ENCODE measurements at places on chromosomes 5 and 9.

DNA sequence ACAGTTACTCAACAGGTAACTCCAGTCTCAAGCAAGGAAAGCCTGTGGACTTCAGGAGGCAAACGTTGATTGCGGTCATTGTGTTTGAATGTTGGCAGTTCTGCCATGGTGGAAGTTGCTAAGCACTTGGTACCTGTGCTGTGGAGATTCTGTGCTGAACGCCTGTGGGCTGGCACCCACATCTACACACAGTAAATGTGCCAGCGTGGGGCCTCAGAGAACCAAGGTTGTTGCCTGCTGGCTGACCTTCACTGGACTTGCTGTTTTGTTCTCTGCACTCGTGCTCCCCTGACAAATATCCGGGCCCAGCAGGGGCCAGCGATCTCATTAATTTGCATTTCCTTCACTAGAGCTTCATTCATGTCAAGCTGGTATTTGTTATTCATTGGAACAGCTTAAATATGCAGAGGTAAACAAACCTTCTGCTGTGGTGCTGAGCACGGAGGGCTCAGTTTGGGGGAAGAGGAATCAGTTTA lies 141.8 kb downstream of the PRKACG start:
- no peak for DNase-seq

DNA sequence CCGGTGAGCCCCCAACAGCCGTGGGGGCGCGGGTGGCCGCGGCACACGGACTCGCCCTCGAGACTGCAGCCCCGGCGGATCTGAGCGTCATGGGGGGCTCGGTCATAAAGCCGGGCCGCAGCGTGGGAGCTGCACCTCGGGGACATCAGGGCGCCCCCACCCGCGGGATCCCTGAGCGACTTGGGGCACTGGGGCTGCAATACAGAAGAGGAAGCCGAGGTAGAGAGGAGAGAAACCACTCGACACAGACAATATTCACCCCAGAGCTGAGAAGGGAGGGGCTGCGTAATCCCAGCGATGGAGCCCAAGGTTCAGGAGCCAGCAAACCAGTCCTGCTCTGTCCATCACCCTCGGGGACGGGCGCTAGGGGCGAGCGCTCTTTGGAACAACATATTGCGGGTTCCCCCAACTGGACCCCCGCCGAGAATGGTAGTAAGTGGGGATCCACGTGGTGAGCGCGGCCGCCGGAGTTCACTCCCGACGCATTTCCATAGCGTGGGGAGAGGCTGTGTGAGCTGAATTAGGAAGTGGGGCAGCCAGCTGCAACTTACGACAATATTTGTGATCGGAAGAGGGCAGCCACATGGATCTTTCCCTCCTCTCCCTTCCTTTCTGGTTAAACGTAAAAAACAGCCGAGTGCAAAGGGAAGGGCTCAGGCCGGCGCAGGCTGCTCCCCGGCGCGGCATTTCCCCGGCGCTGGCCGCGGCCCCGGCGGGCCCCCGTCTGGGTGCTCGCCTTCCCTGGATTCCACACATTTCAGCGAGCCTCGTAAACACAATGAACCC lies 9.9 kb downstream of the PTCH1 start:
- peak; percentile 74 for DNase-seq

GRCh38 chr9:18786196-18786595 lies 246.8 kb downstream of the SAXO1 start:
- no peak for DNase-seq

- peak; percentile 71 for DNase-seq
These were observed at the start of gene SUSD1 for GRCh38 chr9:112174965-112175795. TSS of gene SUSD1 (minus strand) at chr9:112175297. CDS start at chr9:112175235, 62 bp downstream.

GRCh38 chr5:130324953-130325671 lies 420.8 kb downstream of the CHSY3 start:
- DNase-seq: no peak

- no peak for DNase-seq
These were observed 839.9 kb downstream of the MAT2B start for GRCh38 chr5:164345173-164345849.

GRCh38 chr5:114152656-114153360 lies 209.1 kb upstream of the KCNN2 start:
- no peak for DNase-seq

DNA sequence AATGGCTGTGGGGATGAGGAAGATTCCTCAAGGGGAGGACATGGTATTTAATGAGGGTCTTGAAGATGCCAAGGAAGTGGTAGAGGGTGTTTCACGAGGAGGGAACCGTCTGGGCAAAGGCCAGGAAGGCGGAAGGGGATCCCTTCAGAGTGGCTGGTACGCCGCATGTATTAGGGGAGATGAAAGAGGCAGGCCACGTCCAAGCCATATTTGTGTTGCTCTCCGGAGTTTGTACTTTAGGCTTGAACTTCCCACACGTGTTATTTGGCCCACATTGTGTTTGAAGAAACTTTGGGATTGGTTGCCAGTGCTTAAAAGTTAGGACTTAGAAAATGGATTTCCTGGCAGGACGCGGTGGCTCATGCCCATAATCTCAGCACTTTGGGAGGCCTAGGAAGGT lies 1.2 kb downstream of the FXN start:
- no peak for DNase-seq

DNA sequence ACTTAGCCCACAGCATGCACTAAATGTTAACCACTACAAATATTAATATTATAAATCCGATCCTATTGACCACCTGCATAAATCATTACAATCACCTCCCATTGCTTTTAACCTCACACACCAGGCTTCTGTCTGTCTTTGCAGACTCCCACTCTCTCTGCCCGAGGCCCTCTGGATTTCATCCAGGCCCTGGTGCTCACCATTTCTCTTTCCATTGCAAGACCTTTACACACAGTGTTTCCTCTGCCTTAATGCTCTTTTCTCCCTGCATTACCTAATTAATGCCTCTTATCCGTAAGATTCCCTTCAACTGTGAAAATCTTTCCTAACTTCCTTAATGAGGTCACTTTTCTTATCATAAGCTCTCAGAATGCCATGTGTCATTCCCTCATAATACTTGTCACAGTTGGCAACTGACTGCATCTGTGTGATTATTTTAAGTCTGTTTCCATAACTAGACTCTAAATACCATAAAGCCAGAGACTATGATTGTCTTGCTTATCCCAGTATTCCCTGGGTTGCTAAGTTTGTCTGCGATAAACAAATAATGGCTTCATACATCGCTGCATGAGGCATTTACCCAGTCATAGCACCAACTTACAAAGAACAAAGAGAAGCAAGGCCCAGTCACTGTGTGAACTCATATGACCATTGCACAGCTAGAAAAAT lies 155.1 kb downstream of the CCDC192 start:
- no peak for DNase-seq

- no peak for DNase-seq
These were observed 34.1 kb upstream of the SLC2A8 start for GRCh38 chr9:127362829-127363228.

GRCh38 chr5:134131165-134131564 lies 16.7 kb downstream of the TCF7 start:
- no peak for DNase-seq

- DNase-seq: no peak
These were observed 91.0 kb upstream of the SH3PXD2B start for GRCh38 chr5:172545291-172545801.

DNA sequence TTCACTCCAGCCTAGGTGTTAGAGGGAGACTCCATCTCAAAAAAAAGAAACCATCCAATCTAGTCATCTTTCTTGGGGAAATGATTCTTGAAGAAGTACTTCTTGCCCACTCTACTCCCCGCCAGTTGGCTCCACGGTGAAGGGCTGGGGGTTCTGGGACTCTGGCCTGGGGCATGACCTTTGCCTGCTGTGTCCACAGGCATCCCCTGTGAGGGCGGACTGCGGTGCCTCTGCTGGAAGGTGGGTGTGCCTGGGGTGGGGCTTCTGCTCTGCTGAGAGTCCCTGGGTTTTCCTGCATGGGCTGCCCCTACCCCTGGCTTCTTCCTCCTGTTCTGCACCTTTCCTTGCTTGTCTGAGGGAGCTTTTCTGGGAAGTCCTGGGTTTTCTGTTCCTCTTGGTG lies 3.5 kb downstream of the TBC1D13 start:
- DNase-seq: no peak

- DNase-seq: no peak
These were observed 53.0 kb downstream of the ACTBL2 start for GRCh38 chr5:57429513-57430120.

DNA sequence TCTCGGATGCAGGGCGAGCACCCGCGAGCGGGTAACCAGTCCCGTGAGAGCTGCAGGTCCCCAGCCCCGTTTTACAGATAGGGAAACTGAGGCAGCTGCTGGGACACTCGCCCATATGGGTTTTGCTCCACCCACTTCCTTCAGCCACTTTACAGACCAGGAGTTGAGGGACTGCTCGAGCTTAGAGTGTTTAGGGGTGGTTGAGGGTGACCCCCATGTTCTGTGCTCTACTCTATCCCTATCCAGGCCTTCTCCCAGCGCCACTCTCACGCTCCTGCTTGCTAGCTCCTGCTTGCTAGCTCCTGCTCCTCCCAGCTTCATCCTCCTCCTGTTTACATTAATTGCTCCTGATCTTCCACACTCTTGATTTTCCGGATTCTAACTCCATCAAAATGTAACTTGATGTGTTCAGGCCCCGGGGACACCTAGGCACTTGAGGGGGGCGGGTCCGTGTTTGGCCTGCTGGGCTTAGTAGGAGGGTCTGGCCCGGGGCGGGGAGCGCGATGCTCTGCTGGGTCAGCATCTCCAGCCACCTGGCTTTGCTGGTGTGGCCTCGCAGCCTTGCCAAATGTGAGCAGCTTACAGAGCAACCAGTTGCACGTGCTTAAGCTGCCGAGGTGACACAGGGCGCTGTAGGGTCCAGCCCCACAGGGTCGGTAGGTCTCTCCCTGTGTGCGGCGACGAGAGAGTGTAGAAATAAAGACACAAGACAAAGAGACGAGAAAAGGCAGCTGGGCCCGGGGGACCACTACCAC lies 1.5 kb upstream of the PTGES2 start:
- no peak for DNase-seq

DNA sequence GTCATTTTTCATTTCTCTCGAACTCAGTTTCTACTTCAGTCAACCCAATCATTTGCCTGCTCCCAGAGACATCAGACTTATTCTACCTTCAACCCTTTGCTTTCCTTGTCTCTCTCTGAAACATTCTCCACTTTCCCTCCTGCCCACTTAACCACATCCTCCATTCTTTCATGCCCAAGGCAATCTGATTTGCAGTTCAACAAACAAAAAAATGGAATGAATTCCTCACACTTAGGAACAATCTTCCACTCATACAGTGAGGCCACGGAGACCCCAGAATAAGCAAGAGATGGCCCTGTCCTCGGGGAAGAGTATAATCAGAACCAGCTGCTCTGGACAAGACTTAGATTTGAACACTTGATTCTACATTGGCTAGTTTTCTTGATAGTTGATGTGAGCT lies 180.5 kb downstream of the RFK start:
- DNase-seq: no peak

DNA sequence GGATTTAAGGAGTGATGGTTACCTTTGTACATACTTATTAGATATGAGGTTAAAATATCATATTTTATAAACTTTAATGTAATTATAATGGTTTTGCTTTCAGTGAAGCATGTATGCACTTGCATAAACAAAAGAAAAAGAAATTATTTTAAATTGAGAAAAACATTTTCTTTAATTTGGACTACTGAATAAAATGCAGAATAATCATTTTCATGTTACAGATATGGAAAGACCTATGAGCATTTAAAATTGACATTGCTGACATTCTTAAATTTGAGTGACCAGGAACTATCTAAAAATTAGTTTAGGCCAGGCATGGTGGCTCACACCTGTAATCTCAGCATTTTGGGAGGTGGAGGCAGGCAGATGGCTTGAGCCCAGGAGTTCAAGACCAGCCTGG lies 49.2 kb downstream of the LIX1 start:
- no peak for DNase-seq

DNA sequence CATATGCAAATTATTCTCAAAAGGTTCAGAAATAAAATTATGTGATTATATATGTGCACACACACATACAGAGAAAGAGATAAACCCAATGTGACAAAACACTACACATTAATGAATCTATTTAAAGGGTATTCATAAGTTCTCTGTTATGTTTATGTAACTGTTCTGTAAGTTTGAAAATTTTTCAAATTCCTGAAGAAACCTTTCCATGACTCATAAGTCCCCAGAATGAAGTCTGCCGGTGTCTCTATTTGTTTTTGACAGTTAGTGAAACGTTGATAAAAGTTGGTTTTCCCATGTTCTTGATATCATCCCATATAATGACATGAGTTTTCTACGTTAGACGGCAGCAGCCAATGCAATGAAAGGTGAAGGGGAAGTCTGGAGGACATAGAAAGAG lies 199.5 kb upstream of the PUM3 start:
- no peak for DNase-seq

- DNase-seq: no peak
These were observed 54.8 kb upstream of the GPBP1 start for GRCh38 chr5:57119031-57119430.

GRCh38 chr5:173888473-173889131 lies 453 bp downstream of the CPEB4 start:
- DNase-seq: no peak

GRCh38 chr5:168681556-168682183 lies 102.5 kb upstream of the PANK3 start:
- no peak for DNase-seq

- no peak for DNase-seq
These were observed 2.3 kb downstream of the FANCC start for GRCh38 chr9:95315108-95315746.

DNA sequence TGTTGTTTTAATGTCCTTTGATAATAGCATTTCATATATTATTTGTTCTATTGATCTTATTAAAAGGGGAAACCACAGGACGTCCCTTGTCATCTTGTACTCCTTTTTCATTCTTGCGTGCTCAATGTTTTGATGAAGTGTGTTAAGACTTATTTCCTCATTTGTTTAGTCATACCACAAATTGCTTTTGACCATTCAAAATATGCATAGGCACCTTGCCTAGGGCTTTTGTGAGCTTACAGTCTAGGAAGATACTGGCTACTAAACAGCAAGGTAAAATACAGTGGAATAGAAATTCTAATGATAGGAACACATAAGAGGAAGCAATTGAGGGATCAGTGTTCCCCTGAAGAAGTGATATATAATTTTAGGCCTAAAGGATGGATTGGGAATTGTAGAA lies 190.3 kb downstream of the WDR70 start:
- DNase-seq: no peak

- DNase-seq: no peak
These were observed 24.2 kb downstream of the TMEM232 start for GRCh38 chr5:110702300-110702699.

GRCh38 chr5:92544596-92544995 lies 1036.4 kb downstream of the NR2F1-AS1 start:
- no peak for DNase-seq

DNA sequence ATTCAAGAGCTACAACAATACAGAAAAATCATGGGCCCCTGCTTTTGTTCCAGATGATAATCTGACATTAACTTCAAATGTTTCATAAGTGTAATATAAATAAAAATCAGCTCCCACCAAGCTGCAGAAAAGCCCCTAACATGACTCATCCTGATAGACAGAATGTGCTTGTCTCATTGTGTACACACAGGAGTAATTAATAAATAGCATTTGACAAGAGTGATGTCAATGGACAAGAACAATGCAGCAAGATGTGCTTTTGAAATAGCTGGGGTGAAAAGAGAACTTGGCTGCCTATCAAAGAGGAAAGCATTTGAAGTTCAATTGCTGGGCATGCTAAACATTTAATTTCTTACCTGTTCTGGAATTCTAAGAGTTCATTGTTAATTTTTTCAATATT lies 79.2 kb downstream of the DNAH5 start:
- no peak for DNase-seq

Measured in Karpas-422 (cell line).